ENCODE measurements at places on chromosomes 12 and 14. TPM values are rescaled to one million over a fixed set of nuclear protein-coding genes. Genes with fewer than 3 reads are reported as not detected.

NTS gene
- 0.21 TPM for total RNA-seq

PTGDR gene
- 0.52 TPM for total RNA-seq

OR4K2 gene
- total RNA-seq: not detected

DNA sequence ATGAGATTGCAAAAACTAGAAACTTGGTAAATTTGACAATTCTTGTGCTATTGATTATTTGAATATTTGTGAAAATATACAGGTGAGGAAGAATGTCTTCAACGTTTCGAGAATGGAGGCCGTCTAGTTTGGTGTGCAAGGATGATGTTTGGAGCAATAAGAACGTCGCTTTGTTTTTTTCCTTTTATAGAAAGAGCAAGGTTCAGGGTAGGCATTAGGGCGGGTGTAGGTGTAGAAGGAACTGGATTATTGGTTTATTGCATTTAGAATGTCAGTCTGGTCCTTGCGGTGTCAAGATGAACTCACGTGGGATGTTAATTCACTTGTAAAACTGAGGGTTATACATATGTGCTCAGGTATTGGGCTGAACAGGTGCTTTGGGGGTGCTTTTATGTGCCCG, 1.1 kb downstream of the RPS26 start:
- no peak for DNase-seq

GRCh38 chr12:54298904-54299303, 1.9 kb downstream of the NFE2 start:
- DNase-seq: no peak

- DNase-seq: no peak
Measured at GRCh38 chr14:35678403-35679028, 130.6 kb downstream of the RALGAPA1 start.

DNA sequence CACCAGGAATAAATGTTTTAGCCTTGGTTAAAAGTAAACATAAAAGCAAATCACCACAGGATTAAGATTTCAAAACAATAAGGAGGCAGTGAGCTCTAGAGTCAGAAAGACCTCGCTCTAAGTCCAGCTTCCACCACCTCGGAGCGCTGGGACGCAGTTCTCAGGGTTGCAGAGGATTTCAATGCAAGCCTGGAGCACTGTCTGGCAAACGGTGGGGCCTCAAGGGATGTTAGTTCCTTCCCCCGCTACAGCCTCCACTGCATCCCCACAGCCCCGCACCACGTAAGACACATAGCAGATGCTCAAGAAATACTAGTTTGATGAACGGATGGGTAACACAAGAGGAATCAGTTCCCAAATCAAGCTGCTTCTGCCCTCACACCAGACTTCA, 39.3 kb upstream of the TMCC3 start:
- DNase-seq: no peak

Data from left cardiac atrium (tissue), 4 donors.